ENCODE measurements at places on chromosomes 5 and 9.

GRCh38 chr9:71115448-71115975, 5.9 kb downstream of the TRPM3 start:
- DNase-seq, result no peak

- no peak for DNase-seq
These were observed 4.8 kb upstream of the ABL1 start for GRCh38 chr9:130830231-130830760.

GRCh38 chr9:135530146-135530545, 8.9 kb downstream of the LCN1 start:
- DNase-seq, result peak; percentile 3

GRCh38 chr5:131323378-131323777, 59.5 kb downstream of the CDC42SE2 start:
- no peak for DNase-seq

DNA sequence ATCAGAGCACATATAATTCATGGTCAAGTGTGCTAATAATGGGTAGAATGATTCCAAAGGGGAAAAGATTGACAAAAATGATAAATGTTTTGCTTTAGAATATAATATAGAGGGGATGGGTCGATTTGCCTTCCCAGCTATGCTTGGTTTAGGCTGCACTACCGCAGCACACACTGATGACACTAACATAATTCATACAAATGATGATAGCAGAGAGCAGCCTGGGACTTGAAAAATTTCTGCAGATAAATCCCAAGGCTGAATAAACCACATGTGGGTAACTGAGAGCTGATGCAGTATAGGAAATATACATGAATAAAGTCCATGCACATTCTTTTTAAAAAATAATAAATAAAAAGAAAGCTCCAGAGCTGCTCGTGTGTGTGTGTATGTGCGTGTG, 54.5 kb downstream of the EFNA5 start:
- no peak for DNase-seq

- no peak for DNase-seq
These were observed 202.9 kb downstream of the NXNL2 start for GRCh38 chr9:88737876-88738275.

DNA sequence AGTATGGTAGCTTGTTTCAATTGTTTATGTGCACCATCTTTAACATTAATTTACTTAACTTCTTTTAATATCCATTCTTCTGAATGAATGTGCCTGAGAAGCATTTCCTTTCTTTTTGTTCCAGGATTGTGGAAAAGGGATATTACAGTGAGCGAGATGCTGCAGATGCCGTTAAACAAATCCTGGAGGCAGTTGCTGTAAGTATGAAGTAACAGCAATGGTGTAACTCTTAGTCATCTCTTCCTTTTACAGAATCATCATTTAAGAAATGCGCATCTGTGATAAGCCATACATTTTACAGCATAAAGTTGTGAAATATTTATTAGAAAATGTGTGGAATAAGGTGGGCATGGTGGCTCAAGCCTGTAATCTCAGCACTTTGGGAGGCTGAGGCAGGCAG, 117.7 kb downstream of the STARD4 start:
- DNase-seq, result no peak

DNA sequence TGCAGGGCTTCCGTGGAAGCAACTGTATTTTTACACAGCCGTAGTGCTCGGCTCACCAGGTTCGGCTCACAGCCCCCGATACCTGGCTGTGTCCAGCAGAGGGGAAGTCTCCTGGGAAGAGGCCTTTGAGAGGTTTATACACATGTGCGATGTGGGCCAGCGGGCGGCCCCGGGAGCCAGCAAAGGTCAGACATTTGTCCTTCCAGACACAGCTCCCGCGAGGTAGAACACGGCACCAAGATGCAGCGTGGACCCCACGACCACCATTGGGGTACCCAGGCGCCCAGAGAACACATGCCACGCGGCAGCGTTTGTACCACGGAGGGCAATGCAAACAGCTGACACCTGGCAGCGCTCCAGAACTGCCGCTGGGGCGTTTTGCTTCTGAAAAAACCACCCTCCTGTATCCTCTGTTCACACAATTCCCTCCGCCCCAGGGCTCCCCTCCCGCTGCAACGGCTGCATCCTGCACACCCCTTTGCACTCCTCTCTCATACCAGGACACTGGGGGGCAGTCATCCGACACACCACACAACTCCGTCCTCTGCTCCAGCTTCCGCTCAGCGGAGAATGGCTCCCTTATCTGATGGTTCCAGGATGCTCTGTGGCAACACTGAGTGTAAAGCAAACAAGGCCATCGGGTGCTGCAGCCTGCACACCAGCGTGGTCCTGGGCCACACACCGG, 235.3 kb downstream of the SYK start:
- peak; percentile 83 for DNase-seq

DNA sequence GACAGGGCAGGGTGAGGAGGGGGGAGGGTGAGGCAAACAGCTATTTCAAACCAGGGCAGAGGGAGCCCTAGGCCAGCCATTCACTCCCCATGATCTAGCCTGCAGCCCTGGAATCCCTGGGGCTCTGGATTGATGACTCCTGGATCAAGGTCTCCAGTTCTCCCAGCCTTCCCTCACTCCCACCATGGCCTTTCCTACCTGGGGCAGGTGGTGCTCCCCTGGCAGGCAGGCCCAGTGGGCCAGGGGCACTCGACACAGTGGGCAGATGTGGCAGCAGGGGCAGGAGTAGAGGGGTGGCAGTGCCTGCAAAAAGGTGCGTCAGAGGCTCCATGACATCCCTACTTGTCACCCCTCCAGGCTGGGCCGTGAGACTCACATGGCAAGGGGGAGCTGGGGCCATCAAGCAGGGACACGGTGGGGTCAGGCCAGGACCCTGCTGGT, 6.0 kb downstream of the KIF12 start:
- DNase-seq, result no peak

- no peak for DNase-seq
These were observed 70.9 kb downstream of the TRIO start for GRCh38 chr5:14213813-14214585.

GRCh38 chr9:21591221-21592062, 109.3 kb upstream of the IFNE start:
- peak; percentile 20 for DNase-seq

- no peak for DNase-seq
These were observed 72.0 kb downstream of the HSD17B3 start for GRCh38 chr9:96230002-96230401.

- no peak for DNase-seq
These were observed 110.5 kb upstream of the CDKN2B start for GRCh38 chr9:22119522-22120158.

- DNase-seq, result peak; percentile 3
These were observed 19.0 kb downstream of the TMEM8B start for GRCh38 chr9:35847792-35848572.

DNA sequence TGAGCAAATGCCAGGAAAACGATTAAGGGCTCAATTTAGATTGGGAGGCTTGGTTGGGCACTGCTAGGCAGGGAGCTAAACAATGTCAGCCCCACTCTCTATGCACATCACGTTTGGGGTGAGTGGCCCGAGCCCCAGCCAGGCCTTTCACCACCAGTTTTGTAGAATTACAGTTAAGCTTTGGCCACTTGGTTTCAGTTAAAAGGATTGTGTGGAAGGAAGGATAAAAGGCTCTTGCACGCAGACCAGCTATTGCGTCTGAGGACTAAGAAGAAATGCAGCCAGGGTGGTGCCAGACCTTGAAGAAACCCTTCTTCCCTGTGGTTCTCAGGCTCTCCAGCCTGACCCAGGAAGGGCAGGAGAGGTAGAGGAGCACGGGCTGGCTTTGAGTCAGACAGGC, 125.3 kb upstream of the SLC44A1 start:
- no peak for DNase-seq

DNA sequence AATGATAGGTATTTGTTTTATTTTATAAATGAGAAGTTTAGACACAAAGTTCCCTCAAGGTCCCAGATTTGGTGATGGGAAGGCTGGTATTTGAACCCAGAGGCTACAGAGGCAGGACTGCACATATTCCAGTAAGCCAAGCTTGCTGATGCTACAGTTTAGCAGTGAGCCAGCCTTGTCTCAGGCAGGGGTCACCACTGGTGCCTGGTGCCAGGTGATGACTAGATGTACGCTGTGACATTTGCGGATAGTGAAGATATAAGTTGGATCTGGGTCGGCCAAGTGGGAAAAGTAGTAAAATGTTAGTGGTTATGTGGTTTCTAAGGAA, 143.9 kb downstream of the AOPEP start:
- no peak for DNase-seq

DNA sequence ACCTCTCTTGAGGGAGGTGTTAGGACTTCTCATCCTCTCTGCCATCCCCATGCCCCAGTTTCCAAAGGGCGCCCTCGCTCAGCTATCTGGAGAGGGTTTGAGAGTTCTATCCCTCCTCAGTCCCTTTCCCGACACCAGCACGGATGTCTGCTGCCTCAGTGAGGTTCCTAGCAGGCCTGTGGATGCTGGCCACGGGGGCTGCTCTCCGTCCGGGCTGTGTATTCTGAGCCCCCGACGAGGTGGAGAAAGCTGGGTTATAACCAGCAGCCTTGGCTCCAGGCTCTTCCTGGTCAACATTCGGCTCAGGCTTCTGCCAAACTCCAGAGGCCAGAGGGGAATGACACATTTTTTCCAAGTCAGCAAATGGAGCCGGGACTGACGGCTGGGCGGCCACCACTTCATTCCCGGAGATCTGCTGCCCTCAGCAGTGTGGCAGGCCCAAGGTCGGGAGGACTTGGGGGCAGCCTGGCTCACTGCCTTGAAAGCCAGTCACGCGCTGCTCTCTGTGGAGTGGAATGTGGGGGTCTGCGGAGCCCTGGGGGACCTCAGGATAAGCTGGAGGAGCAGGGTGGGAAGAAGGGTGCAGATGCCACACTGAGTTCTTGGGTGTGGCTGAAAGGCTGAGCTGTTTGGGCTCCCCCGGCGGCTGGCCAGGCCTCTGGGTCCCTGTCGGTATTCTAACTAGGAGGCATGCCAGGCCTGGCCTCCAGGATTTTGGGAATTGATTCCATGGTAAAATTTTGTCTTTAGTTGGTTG, 27.4 kb downstream of the PTPA start:
- peak; percentile 62 for DNase-seq

DNA sequence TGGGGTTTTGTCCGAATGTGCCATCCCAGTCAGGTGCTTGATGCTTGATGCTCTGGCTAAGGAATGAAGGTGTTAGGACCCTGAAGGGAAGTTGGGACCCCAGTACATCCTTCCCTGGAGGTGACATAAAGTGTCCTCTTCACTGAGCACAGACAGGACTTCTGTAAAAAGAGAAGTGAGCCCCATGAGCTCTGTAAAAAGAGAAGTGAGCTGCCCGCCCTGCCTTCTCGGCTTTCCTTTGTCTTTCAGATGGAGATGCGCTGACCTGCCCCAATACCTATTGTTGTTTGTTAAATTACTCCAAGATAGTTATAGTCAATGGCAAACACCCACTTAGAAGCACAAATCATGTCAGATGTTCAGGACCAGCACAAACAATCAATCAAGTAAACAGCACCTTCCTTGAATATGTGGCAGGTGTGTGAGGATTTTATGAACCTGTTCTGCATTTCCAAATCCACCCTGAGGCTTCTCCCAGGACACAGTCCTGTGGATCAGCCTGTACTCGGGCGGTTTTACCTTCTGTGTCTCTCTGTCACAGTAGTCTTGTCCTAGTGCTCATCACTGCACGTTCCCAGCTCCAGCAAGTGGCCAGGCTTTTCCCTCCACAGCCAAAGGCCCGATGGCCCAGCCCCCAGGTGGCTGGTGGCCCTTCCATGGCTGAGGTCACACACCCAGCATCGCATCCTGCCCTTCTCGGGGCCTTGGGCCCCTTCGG, 191.4 kb downstream of the MTRR start:
- DNase-seq, result peak; percentile 21

DNA sequence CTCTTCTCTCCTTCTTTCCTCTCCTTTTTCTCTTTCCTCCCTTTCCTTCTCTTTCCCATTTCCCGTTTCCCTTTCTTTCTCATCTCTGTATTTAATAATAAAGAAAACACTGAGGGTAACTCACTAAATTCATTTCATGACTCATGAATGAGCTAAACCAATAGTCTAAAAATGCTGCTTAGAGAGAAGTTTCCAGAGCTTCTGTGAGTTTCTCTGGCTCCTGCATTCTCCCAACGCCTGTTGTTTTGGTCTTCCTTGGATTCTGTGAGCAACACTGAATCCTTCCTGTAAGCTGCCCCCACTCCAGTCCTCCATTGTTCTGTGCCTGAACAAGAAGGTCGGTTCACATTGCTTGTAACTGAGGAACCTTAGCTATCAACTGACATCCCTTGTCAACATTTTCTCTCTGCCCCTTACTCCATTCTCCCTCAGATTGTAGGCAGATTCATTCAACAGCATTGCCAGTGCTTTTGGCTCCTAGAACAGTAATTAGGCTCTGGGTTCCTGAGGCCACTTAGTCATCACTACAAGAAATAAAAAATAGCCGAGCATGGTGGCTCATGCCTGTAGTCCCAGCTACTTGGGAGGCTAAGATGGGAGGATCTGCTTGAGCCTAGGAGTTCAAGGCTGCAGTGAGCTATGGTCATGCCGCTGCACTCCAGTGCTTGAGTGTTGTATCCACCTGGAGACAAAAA, 237.7 kb upstream of the KLF4 start:
- no peak for DNase-seq

DNA sequence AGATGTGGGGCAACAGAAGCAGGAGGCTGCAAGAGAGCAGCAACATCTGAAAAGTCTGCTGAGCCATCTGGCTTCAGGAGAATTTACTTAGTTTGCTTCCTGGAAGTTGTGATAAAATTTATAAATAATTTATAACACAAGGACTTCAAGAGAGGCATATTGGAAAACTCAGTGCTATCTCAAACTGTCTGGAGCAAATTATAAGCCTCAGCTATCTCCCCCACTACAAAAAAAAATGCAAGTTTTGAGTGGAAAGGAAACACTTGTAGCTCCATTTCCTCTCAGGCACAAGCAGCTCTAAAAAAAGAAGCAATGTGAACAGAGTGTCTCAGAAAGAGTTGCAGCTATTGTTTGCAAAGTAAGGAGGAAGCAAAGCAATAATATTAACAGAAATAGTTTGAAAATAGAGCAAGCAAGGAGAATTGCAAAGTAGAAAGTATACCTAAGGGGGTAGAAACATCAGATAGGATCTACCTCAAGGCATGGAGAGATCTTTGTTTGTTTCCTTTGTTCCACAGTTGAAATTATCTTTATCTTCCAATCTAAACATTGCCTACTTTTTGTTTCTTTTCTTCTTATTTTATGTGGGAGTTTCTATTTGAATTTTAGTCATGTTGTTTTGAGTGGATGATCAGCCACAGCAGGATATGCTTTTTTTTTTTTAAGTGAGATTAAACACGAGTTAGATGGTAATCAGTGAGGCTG, 55.9 kb upstream of the IL6ST start:
- no peak for DNase-seq

DNA sequence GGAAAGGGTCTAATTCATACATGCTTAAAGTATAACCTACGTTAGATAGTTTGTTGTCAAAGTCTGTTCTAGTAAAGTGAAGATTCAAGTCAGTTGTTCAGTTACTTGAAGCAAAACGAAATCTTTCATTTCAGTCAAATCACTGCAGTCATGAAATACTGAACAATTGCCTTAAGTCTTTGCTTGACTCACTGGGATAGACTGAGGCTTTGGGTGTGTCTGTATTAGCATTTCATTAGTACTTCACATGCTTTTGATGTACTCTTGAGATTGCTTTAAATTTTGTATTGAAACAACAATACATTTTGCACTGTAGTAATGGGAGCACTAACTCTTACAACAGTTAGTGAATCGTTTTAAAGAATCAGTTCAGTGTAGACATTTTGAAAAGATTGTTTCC, 4.0 kb upstream of the CMYA5 start:
- DNase-seq, result no peak
